ENCODE measurements at places on chromosomes 11 and 22.

GRCh38 chr22:35944458-35944857 is 84.2 kb downstream of the RBFOX2 start:
- DNase-seq, result no peak

DNA sequence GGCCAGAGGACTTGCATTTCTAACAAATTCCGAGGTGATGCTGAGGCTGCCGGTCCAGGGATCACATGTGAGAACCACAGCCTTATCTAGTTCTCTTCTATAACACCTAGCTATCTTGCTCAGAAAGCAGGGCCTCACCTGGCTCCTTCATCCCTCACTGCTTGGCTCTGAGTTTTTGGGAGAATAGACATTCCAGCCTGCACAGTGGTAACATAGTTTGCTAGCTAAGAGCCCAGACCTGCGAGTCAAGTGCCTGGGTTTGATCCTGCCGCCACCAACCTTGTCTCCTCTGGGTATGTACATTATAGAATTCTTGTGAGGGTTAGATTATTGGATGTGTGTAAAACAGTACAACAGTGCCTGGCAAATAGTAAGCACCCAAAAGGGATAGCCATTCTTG is 13.5 kb upstream of the POU2AF1 start:
- DNase-seq, result no peak

GRCh38 chr11:79314906-79315689 is 125.7 kb downstream of the TENM4 start:
- no peak for DNase-seq

DNA sequence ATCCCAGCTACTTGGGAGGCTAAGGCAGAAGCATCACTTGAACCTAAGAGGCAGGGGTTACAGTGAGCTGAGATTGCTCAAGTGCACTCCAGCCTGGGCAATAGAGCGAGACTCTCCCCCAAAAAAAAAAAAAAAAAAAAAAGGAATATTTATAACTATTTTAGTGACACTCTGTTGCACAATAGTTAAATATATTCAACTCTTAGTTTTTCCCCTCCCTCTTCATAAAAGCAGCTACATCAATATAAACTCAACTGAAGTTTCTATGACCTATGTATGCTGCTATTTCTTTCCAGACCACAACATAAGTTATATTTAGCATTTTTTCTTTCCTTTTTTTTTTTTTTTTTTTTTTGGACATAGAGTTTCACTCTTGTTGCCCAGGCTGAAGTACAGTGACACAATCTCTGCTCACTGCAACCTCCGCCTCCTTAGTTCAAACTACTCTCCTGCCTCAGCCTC is 19.2 kb downstream of the CELF1 start:
- DNase-seq, result no peak

GRCh38 chr22:31501738-31502137 is 5.4 kb downstream of the SFI1 start:
- DNase-seq, result no peak
